ENCODE measurements at places on chromosomes 6 and 20. TPM values are rescaled to one million over a fixed set of nuclear protein-coding genes. Genes with fewer than 3 reads are reported as not detected.

DNA sequence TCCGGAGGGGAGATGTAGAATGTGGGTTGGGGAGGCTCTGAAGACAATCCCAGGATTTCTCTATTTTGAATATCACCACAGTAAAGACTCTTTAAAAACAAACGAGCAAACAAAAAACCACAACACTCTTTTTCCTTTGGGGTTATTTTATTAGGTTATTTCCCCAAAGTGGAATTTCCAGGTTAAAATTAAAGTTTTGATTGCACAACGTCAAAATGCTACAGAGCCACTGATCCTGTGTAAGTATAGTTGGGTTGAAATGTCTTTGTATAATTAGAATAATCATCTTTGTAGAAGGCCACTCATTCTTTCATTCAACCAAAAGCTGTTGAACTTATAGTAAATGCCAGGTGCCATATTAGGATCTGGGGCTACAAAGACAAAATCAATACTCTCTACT, 19.6 kb upstream of the PIM1 start:
- no peaks in the 10 kb centered on the region for H3K27me3 ChIP-seq
- H3K36me3 ChIP-seq = no peaks in the 10 kb centered on the region
- no peak overlapping the region for H3K27ac ChIP-seq
- H3K4me3 ChIP-seq = no peak overlapping the region
- no peak for DNase-seq

DNA sequence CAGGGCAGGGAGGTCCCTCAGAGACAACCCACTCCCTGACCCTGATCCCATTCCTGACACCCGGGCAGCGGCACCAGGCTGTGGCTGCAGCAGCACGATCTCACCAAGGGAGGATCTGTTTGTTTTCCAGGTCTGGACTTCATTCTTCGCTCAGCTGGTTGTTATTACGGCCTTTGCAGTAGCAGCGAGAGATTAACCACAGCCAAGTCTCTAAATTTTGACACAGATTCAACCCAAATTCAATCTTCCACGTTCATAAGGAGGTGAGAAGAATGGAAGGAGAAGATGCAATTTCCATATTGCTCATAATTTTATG, 91.1 kb upstream of the THBS2 start:
- H3K27me3 ChIP-seq = no peaks in the 10 kb centered on the region
- H3K4me3 ChIP-seq = no peak overlapping the region

GRCh38 chr6:33606642-33607041, 14.5 kb upstream of the ITPR3 start:
- no peak for DNase-seq
- no peaks in the 10 kb centered on the region for H3K27me3 ChIP-seq
- no peak overlapping the region for H3K27ac ChIP-seq
- H3K4me1 ChIP-seq = no peaks in the 10 kb centered on the region

GRCh38 chr6:8914700-8915099, 479.4 kb upstream of the SLC35B3 start:
- no peak for DNase-seq
- no peaks in the 10 kb centered on the region for H3K4me1 ChIP-seq
- H3K36me3 ChIP-seq = no peaks in the 10 kb centered on the region
- H3K27ac ChIP-seq = no peak overlapping the region
- H3K27me3 ChIP-seq = no peaks in the 10 kb centered on the region

DNA sequence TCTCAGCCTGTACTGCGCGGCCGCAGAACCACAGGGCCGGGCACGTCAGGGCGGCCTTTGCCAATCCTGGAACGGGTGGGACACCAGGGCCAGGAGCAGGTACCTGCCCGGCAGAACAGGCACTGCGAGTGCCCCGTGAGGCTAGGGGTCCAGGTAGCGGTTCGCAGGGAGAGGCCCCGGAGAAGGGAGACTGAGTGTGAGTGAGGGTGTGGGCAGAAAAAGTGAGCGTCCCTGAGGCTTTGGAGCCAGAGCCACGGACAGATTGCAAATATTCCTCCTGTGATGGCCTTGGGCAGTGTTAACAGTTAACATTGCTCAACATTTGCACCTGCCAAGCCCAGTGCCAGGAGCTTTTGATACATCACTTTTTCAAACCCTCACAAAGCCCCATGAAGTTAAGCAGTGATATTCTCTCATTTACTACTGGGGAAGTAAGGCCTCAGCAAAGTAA, 491 bp downstream of the GNMT start:
- H3K4me3 ChIP-seq = peak overlapping the region; percentile 44
- no peaks in the 10 kb centered on the region for H3K27me3 ChIP-seq
- H3K36me3 ChIP-seq = peaks cover 1% of the 10 kb centered on the region
- H3K27ac ChIP-seq = peak overlapping the region; percentile 84
- H3K4me1 ChIP-seq = no peaks in the 10 kb centered on the region
- DNase-seq = peak; percentile 26

- no peak overlapping the region for H3K27ac ChIP-seq
- H3K4me1 ChIP-seq = peaks cover 6% of the 10 kb centered on the region
- H3K27me3 ChIP-seq = no peaks in the 10 kb centered on the region
- no peaks in the 10 kb centered on the region for H3K36me3 ChIP-seq
Observed at GRCh38 chr6:107315114-107315513, 144.2 kb downstream of the PDSS2 start.

DNA sequence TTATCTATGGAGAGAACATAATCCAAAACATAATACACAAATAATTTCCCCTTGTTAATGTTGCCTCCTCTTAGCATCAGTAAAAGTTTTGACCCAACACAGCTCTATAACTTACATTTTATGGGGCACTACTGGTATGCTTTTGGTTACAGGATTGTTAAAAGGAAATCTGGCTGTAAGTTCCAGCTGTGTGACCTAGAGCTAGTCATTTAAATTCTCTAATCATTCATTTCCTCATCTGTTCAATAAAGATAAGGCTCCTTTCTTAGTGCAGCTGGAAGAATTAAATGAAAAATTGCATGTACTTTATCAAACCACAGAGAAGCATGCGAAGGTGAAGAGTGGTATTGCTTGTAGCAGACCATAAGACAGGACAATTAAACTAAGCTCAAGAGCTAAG, 4.6 kb downstream of the SLC17A2 start:
- no peaks in the 10 kb centered on the region for H3K36me3 ChIP-seq
- H3K27ac ChIP-seq = no peak overlapping the region
- H3K4me1 ChIP-seq = no peaks in the 10 kb centered on the region
- no peaks in the 10 kb centered on the region for H3K27me3 ChIP-seq
- no peak for DNase-seq

DNA sequence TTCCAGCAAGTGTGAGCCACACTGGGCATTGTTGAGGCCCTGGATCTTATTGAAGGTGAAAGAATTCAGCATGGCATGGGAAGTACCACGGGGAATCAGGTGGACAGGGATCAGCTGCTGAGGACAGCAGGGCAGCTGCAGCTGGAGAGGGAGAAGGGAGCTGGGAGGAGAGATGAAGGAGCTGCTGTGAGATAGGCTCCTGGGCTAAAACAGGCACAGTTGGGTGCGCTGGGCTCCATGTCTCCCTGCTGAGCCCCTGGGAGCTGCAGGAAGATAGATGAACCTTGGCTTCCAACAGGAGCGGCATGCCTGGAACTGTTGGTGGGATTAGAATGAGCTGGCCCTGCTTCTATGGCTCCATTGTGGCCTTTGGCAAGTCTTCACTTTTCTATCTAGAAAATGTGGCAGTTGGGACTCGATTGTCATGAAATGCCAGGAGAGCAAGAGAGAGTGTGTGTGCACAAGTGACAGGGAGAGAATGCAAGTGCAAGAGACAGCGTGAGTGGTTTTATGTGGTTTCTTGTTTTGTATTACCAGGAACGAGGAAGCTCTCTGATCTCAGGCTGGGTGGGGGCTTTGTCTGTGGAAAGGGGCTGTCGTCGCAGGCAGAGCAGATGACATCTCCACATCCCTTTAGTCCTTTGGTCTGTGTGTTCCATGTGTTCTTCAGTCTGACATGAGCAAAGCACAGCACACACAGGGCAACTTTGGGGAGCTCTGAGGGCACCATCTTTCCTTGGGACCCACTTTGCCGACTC, 20.4 kb downstream of the SNPH start:
- no peak overlapping the region for H3K4me3 ChIP-seq
- H3K36me3 ChIP-seq = no peaks in the 10 kb centered on the region
- no peak overlapping the region for H3K27ac ChIP-seq
- H3K27me3 ChIP-seq = no peaks in the 10 kb centered on the region
- H3K4me1 ChIP-seq = peaks cover 3% of the 10 kb centered on the region

DNA sequence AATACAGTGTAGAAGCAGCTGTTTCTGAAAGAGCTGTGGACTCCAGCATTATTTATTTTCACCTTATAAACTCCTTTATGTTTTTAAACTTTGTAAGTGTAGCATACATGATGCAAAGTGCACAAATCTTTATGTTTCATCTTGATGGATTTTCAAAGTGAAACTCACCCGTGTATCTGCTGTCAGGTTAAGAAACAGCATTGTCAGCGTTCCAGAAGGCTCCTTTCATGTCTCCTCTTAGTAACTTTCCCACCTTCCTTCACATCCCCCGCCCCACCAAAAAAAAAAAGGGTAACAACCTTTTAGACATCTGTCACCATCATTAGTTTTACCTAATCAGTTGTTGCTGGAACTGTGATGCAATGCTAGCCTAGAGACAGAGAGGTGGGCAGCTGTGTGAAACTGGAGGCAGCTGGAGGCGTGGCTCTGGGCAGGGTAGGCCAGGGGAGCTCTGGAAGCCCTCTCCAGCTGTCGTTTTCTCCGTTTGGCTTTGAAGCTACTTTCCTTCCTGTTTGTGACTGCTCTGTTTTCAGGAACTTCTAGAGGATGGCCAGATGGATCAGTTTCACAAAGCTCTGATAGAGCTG, 7.2 kb downstream of the ACTR5 start:
- no peaks in the 10 kb centered on the region for H3K4me1 ChIP-seq
- no peaks in the 10 kb centered on the region for H3K27me3 ChIP-seq
- DNase-seq = no peak
- no peak overlapping the region for H3K27ac ChIP-seq

DNA sequence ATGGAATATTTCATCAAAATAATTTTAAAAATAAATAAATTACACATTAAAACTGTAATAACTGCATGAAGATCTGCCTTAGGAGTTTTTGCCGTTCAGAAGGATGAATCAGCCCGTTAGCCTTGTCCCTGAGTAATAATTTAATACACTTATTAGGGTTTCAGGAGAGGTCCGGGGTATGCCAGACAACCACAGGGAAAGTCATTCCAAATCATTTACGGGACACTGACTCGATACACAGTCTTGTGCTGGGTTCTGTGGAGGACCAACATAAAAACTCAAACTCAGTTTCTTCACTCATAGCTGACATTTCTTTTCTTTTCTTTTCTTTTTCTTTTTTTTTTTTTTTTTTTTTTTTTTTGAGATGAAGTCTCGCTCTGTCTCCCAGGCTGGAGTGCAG, 735 bp upstream of the LY6G6F start:
- peaks cover 3% of the 10 kb centered on the region for H3K4me1 ChIP-seq
- H3K27ac ChIP-seq = no peak overlapping the region
- H3K27me3 ChIP-seq = no peaks in the 10 kb centered on the region
- no peak overlapping the region for H3K4me3 ChIP-seq
- H3K36me3 ChIP-seq = no peaks in the 10 kb centered on the region

GRCh38 chr6:71259888-71260604, 28.6 kb upstream of the OGFRL1 start:
- DNase-seq = no peak
- no peaks in the 10 kb centered on the region for H3K27me3 ChIP-seq
- H3K4me3 ChIP-seq = no peak overlapping the region

DNA sequence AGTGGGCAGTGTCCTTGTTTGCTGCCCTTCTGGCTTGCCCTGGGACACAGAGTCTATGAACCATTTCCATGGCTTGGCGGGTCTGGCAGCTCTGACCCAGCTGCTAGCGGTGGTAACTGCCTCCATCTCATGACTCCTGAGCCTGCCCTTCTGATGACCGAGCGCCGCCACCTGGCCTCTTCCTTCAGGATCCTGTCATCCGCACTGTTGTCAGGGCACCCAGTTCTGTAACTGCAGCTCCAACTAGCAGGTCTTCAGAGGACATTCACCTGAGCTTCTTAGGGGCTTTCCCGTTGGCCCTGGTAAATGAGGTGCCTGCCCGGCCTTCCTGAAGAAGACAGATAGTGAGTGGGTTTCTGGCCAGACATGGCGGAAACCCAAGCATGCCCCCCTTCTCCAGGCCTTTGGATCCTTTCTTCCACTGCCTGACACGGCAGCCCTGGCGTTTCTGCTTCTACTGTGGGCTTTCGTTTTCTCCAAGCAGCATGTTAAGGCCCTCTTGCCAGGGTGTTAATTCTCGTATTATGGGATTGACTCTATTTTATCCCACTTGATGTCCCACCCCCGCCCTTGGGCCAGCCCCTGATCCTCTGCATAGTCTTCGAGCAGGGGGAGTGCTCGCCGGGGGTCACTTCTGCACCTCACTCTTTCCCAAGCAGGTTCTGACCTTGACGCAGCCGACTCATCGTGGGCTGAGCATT, 24.7 kb downstream of the PACSIN1 start:
- no peaks in the 10 kb centered on the region for H3K4me1 ChIP-seq
- no peaks in the 10 kb centered on the region for H3K36me3 ChIP-seq
- DNase-seq = no peak
- H3K27me3 ChIP-seq = no peaks in the 10 kb centered on the region

GRCh38 chr20:53592992-53593465, 610 bp downstream of the ZNF217 start:
- H3K4me1 ChIP-seq = no peaks in the 10 kb centered on the region
- peak overlapping the region; percentile 98 for H3K27ac ChIP-seq
- H3K4me3 ChIP-seq = peak overlapping the region; percentile 92
- no peaks in the 10 kb centered on the region for H3K27me3 ChIP-seq

- no peak for DNase-seq
- no peaks in the 10 kb centered on the region for H3K36me3 ChIP-seq
- H3K27ac ChIP-seq = no peak overlapping the region
Observed at GRCh38 chr20:1757072-1757471, 99.5 kb upstream of the SIRPG start.

DNA sequence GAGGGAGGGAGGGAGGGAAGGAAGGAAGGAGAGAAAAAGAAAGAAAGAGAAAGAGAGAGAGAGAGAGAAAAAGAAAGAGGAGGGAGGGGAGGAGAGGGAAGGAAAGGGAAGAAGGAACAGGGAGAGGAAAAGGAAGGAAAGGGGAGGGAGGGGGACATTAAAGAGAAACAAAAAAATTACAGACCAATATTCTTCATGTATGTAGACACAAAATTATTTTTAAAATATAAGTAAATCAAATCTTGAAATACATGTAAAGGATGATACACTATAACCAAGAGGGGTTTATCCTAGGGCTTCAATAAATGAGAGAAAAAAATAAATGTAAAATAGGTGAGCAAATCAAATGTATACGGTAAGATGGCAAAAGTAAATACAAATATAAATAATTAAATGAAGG, 71.2 kb upstream of the TMEM244 start:
- H3K4me1 ChIP-seq = no peaks in the 10 kb centered on the region
- H3K27ac ChIP-seq = no peak overlapping the region
- no peak overlapping the region for H3K4me3 ChIP-seq

DNA sequence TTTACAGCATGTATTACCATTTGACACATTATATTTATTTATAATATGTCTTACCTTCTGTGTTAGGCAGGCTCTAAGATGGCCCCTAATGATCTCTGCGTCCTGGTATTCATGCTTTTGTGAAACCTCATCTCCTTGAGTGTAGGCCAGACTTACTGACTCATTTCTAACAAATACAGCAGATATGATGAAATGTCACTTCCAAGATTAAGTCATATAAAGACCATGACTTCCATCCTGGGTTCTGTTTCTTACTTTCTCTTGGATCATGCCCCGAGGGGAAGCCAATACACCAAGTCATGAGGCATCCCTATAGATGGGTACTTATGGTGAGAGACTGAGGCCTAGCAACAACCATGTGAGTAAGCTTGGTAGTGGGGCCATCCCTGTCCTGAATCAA, 30.2 kb downstream of the ZHX3 start:
- no peaks in the 10 kb centered on the region for H3K36me3 ChIP-seq
- H3K27ac ChIP-seq = no peak overlapping the region
- no peak overlapping the region for H3K4me3 ChIP-seq
- H3K4me1 ChIP-seq = no peaks in the 10 kb centered on the region
- DNase-seq = no peak

PPP1R16B gene
- 1.9 TPM for total RNA-seq

CST4 gene
- total RNA-seq = 7.9 TPM

MOCS3 gene
- total RNA-seq = 6.6 TPM

CBLN4 gene
- 5.8 TPM for total RNA-seq

TMEM74B gene
- total RNA-seq = 3.6 TPM

GPR63 gene
- 0.96 TPM for total RNA-seq

GSTA3 gene
- total RNA-seq = 20.2 TPM

MBOAT1 gene
- 14.1 TPM for total RNA-seq

Data from prostate gland (tissue), 2 donors.